Fibroblast of the aortic adventitia (primary cell): ENCODE measurements at places on chromosomes 12 and 14.
A peak's percentile ranks its signal among the peaks of the same experiment; 100 is the strongest.

- DNase-seq: peak; percentile 81
These were observed 58.2 kb downstream of the DHRS2 start for GRCh38 chr14:23694085-23694948.

GRCh38 chr12:74891083-74891668 is 318.5 kb downstream of the KCNC2 start:
- DNase-seq: no peak

DNA sequence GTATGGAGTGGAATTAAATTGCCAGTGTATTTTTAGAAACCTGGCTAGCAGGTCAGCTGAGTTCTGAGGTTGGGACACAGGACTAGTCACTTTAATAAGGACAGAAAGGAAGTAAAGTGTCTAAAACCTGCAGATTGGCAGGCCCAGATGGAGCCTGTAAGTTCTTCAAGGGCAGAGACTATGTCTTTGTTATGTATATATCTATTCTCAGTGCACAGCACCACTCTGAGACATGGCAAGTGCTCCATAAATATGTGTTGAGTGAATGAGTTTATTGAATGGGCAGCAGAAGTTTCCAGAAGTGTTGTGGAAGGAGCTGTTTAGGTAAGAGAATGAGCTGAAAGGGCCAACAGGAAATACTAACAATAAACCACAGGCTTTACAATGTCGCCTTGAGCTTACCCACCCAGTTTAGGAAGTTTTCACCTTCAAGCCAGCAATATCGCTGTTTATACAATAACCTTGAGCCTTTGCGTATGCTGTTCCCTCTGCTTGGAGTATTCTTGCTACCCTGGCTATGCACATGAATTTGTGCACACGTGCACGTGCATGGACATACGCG is 109.5 kb upstream of the TMPO start:
- DNase-seq: no peak

GRCh38 chr12:12701457-12701856 is 5.5 kb upstream of the GPR19 start:
- no peak for DNase-seq

DNA sequence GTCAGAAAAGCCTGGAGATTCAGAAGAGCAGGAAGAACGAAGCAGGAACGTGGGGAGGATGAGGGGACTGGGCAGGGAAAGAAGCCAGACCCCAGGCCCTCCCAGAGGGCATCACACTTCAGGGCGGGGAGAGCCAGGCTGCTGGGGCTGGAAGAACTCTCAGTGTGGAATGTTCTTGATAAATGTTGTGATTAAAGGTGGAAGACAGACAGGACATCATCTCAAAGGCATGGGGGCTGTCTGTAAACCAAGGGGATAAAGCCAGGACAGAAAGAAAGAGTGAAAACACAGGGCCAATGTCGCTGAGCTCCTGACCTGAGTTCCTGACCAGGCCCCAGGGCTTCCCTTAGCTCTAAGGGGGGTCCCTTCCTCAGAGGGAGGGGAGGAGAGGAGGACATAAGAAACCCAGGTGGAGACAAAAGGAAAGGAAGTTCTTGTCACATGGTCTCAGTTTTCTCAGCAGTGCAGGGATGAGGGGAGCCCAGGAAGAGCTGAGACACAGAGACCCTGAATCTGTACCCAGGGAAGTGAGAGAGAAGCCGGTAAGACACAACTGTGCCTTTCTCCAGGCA is 56.3 kb downstream of the SETD3 start:
- DNase-seq: no peak

DNA sequence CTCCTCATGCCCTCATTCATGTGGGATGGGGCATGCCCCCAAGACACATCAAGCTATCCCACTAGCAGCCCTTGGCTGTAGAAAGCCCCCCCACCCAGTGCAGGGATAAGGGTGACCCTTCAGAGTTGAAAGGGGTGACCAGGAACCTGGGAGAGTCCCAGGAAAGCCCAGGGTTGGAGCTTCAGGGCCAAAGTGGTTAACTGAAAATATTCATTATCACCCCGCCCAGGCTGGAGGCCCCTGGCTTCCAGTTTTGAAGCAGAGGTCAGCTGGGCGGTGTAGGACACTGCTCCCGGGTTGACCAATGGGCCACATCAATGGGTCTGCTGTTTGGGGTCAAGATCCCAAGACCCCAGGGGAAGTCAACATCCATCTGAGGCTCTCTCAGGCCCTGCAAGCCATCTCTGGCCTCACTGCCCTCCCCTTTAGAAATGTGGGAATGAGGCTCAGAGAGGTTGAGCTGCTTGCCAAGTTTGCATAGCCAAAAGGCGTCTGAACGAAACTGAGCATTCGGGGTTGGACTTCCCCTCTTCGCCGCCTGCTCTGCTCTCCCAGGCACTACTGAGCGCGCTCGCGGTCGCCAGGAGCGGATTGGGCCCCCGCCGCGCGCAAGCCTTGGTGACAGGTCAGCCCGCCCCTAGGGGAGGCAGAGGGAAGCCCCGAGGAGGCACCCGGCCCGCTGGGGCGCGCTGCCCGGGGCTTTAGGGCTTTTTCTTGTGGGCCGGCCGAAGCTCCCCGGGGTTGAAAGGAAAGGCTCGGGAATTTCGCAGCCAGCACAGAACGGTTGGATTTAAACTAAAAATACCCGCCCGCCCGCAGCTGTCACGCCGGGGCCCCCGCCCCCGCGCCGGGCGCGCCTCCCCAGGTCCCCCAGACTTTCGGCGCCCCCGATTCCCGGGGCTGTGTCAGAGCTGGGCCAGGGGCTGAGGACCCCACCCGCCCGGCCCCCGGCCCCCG is 576 bp downstream of the SYNE3 start:
- DNase-seq: peak; percentile 70

DNA sequence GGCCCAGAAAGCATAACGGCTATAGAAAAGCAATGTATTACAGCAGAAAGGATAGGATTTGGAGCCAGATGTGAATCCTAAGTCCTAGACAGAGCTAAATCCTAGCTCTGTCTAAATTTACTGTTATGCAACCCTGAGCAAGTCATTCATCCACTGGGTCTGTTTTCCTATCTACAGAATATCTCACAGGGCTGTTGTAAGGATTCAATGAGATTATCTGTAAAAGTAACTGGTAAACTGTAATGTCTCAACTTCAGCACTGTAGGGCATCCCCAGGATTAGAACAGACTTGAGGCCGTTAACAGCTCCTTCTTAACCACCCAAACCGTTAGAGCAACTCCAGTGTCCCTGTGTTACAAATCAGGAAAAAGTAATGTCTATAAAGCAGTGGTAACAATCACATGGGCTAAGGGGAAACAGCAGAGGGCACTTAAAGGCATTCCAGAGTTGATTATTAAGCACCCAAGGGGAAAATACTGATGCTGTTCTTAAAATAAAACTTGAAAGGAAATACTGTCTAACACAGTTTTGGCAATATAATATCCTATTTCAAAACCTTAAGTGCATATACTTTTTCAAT is 10.1 kb downstream of the GMFB start:
- no peak for DNase-seq

DNA sequence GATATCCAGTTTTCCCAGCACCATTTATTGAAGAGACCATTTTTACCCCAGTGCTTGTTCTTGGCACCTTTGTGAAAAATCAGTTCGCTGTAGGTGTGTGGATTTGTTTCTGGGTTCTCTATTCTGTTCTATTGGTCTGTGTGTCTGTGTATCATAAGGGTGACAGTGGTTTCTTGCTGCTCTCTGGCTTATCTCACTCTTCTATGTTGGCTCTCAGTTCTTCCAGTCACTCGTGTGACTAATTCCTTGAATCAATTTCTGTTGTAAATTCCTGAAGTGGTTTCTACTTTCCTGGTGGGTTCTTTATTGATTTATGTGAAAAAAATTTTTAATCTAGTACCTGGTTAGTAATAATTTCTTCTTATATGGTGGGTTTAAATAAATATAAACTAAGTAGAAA is 58.3 kb downstream of the OTOGL start:
- peak; percentile 47 for DNase-seq

DNA sequence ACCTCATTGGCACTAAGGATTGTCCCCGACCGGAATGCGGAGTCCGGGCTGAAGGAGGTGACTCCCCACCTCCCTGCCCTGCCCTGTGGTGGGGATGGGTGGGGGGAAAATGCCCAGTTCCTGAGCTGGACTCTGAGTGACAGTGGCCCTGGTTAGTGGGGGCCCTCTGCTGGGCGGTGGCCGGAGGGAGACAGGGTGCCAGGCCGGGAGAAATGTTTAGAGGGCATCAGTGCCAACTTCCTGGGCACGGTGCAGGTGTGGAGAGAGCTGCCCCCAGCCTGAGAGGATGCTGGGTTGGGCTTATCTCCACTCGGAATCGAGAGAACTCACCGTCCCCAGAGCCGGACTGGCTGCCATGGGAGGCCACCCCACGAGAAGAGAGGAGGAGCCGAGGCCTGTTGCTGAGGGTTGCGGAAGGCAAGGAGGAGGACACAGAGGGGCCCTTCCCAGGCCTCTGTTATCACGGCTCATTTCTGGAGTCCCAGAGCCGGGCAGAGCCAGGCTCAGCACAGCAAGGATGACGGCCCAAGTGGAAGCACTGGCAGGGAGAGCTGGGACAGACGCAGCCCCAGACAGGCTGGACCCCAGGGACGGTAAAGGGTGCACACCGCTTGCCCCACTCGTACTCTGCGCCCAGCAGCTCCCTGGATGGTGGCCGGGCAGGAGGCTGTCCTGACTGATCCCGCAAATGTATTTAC is 156.7 kb downstream of the KIF26A start:
- no peak for DNase-seq

DNA sequence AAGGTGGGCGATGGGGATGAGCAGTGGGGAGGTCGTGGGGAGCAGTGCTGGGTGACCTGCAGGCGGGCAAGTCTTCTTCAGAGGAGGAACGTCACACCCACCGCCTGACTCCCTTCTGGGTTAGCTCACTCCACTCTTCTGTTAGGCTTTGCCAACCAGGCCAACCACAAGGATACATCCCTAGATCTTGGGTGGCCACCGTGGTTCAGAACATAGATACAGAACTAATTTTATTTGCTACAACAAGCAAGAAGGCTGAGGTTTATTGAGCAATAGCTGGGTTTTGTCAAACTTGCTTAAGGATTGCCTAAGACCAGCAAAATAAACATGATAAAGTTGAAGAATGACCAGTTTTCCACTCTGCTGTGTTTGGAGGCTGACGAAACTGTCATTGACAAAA is 109.4 kb downstream of the DACT1 start:
- DNase-seq: peak; percentile 96

DNA sequence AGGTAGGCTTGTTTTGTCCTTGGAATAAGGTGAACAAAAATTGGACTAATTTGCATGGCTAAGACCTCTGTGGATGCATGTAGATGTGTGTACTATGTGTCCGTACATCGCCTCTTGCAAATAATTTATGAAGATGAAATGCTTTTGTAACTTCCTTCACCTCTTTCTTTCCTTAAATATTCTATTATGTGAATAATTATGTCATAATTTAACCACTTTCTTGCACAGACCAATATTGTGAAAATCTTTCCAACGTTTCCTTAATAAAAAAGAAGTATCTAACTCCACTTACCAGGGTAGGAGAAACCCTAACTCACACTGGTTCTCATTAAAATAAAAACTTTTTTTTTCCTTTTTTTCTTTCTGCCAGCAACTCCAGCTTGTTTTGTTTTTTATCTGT is 4.0 kb downstream of the NANOG start:
- DNase-seq: no peak

DNA sequence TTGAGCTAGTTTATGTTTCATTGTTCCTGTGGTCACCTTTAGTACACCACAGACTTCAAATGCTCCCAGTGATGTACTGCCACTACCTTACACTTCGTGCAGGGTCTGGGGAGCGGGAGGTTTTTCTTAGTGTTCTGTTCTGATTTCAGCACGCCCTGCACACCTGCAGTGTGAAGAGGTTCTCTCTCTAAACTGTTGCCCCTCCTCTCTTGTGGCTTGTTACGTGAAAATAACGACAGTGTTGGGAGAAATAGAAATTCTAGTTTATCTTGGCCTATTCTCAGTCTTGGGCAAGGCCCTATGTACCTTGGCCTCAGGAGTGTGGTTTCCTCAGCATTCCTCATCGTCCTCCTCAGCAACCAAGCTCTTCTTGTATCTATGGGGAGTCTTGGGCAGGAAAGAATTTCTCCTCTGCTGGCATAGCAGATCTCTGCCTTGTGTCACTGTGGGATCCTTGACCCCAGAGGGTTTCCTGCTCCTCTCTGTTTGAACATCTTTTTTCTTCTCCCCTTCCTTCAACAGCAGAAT is 48.6 kb downstream of the EIF2S3B start:
- no peak for DNase-seq

GRCh38 chr12:53931844-53932581 is 6.6 kb upstream of the HOXC13 start:
- no peak for DNase-seq

- DNase-seq: no peak
These were observed 18.2 kb downstream of the SERPINA3 start for GRCh38 chr14:94630396-94630795.

GRCh38 chr12:122969676-122970075 is 3.4 kb upstream of the ABCB9 start:
- DNase-seq: no peak

- peak; percentile 82 for DNase-seq
These were observed 5.5 kb downstream of the KRT80 start for GRCh38 chr12:52186118-52186840.

- DNase-seq: peak; percentile 72
These were observed 163.1 kb upstream of the TMPO start for GRCh38 chr12:98352218-98352811.

- DNase-seq: no peak
These were observed 703.5 kb upstream of the TBX3 start for GRCh38 chr12:115387467-115387901.

DNA sequence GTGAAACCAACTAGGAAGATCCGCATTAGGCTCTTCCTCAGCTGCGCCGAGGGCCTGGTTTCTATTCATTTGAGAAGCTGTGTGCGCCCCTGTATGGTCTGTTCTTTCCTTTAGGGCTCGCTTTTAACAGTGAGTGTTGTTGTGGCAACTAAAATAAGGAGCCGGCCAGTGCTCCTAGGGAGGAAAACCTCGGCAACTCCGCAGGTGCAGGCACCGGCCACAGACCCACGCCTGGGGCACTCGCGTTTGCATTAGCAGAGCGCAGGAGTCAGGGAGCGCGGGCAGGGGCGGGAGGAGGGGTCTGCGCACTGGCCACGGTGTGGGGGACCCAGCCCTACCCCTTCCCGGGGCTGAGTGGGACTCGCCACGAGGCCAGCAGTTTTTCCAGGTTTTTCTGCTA is 50.5 kb downstream of the STX2 start:
- DNase-seq: no peak

GRCh38 chr12:106301611-106302321 is 767 bp upstream of the TCP11L2 start:
- peak; percentile 65 for DNase-seq

GRCh38 chr12:66279123-66279712 is 23.1 kb upstream of the HELB start:
- DNase-seq: peak; percentile 31

DNA sequence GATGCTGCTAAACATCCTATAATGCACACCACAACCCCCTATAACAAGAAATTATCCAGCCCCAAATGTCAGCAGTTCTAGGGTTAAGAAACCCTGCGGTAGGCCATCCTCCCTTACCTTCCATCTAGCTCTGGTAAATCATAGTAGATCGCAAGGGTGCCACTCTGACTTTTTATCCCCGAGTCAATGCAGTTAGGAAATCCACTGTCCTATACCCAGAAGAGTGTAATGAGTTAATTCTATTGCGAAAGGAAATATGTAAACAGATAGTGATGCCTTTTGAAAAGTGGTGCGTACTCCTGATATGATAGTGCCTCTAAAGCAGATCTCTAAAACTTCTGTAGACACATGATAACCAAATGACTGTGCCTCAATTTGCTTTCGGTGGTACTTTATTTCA is 29.8 kb downstream of the SCFD1 start:
- DNase-seq: no peak

- DNase-seq: no peak
These were observed 164.5 kb upstream of the DYRK2 start for GRCh38 chr12:67483871-67484554.

GRCh38 chr14:66645716-66646115 is 137.8 kb downstream of the GPHN start:
- DNase-seq: no peak
